Suprapubic skin (tissue), 4 donors: ENCODE measurements at places on chromosomes 16 and 17.

DNA sequence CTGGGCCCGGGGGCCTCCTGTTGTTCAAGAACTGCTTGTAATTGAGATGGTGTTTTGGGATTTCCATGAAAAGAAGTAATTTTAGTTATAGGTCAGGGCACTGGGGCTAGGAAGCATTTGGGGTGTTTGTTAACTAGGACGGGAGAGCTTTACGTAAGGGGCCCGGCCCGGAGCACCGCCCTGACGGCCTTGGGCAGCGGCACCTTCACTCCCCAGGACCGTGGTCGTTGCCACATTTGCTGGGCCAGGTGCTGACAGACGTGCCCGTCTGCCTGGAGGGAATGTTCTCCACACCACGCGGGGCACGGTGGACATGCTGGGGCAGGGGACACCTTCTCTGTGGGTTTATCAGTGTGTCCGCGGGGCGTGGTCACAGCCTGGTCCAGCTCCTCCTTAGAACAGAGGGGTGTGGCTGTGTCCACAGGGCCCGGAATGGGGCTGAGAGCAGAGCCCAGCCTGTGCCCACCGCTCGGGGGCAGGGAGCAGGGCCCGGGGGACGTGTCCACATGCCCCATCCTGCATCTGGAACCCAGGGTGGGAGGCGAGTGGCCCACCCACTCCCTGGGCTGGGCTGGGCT is 57.7 kb downstream of the BAIAP2 start:
- no peak overlapping the region for H3K4me3 ChIP-seq
- H3K4me1 ChIP-seq = peaks cover 100% of the 10 kb centered on the region
- peaks cover 4% of the 10 kb centered on the region for H3K36me3 ChIP-seq
- DNase-seq = no peak
- H3K27ac ChIP-seq = peak overlapping the region; percentile 88

DNA sequence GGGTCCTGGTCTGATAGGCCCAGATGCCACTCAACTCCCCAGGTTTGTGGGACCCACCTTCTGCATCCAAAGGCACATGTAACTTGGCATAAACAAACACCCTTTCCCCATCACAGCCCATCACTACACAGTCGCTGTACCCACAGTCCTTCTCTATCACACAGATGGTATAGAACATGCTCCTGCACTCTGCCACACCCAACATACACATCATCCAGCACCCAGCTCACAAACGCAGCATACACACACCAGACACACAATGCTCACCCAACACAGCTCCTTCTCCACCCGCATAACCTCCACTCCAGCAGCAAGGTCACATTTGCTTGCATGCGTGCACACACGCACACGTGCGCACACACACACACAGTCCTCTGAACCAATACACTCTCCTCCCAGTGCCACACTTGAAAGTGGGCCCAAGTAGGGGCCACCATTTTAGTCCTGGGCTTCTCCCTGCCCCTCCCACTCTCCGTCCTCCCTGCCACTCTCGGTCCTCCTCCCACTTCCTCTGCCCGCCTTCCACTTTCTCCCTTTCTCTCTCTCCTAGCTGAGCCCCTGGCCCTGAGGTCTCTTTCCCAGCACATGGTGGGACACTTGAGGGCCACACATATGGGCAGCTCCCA is 8.5 kb upstream of the TMEM92 start:
- no peaks in the 10 kb centered on the region for H3K27me3 ChIP-seq
- peak; percentile 51 for DNase-seq
- H3K4me1 ChIP-seq = peaks cover 46% of the 10 kb centered on the region
- H3K36me3 ChIP-seq = no peaks in the 10 kb centered on the region

GRCh38 chr16:53207810-53208752 is 153.3 kb downstream of the CHD9 start:
- no peak for DNase-seq
- peaks cover 53% of the 10 kb centered on the region for H3K4me1 ChIP-seq
- no peaks in the 10 kb centered on the region for H3K36me3 ChIP-seq
- H3K27me3 ChIP-seq = no peaks in the 10 kb centered on the region
- H3K27ac ChIP-seq = peak overlapping the region; percentile 92

GRCh38 chr17:42266918-42267766 is 9.0 kb downstream of the STAT5B start:
- no peak overlapping the region for H3K4me3 ChIP-seq
- H3K27me3 ChIP-seq = no peaks in the 10 kb centered on the region
- H3K27ac ChIP-seq = no peak overlapping the region
- peaks cover 4% of the 10 kb centered on the region for H3K4me1 ChIP-seq
- DNase-seq = no peak

DNA sequence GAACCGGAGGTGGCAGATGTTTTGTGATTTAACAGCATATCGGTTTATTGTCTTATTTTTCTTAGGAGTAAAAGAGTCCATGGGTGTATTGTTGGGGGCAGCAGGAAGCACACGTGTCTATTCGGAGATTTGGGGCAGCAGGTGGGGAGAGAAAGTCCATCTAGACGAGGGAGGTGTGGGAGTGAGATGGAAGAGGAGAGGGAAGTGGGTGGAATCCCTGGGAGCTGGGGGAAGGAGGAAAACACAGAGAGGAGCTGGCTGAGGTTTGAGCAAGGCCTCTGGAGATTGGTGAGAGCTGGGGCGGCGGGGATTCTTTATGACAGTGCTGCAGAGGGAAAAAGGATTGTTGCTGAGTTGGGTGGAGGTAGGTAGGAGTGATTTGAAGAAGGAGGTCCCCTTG is 72.1 kb downstream of the PRKCB start:
- no peak for DNase-seq
- H3K27ac ChIP-seq = no peak overlapping the region
- H3K36me3 ChIP-seq = no peaks in the 10 kb centered on the region

DNA sequence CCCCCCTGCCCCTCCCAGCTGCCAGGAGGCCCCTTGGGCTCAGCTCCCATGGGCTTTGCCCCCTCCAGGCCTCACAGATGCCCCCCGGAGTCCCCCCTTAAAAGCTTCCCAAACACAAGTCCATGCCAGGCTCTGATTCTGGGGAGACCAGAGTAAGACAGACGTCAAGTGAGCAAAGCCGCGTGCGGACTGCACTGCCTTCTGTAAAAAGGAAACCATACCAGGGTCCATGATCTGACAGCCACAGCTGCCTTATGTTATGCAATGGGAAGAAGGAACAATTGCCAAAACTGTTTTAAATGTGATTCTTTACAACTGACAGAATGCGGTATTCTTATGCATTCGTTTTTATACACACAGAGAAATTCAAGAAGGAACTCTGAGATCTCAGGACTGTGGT is 17.9 kb upstream of the HEXD start:
- peaks cover 41% of the 10 kb centered on the region for H3K4me1 ChIP-seq
- no peak overlapping the region for H3K4me3 ChIP-seq
- DNase-seq = no peak

DNA sequence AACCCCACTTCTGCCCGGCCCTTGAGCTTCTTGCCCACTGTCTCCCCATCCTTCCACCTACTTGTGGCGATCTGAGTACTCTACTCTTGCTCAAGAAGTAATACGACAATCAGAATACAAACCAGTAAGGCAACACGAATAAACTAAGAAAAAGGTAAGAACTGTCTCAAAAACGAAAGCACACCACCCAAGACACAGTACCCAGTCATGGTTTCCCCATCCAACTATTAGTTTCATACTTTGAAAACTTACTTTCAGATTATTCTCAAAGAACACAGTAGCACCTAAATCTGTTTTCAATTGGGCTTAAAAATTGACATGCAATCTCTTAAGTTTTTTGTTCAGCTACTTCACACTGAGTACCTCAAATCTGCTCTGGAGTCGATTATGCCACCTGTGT is 13.9 kb downstream of the GINS2 start:
- H3K4me1 ChIP-seq = peaks cover 4% of the 10 kb centered on the region
- H3K27me3 ChIP-seq = no peaks in the 10 kb centered on the region
- no peak for DNase-seq
- H3K36me3 ChIP-seq = peaks cover 73% of the 10 kb centered on the region

GRCh38 chr17:60138769-60139437 is 10.9 kb upstream of the CA4 start:
- H3K27me3 ChIP-seq = peaks cover 43% of the 10 kb centered on the region
- DNase-seq = no peak
- H3K27ac ChIP-seq = no peak overlapping the region
- no peak overlapping the region for H3K4me3 ChIP-seq

- H3K27ac ChIP-seq = no peak overlapping the region
- no peaks in the 10 kb centered on the region for H3K27me3 ChIP-seq
- peaks cover 13% of the 10 kb centered on the region for H3K4me1 ChIP-seq
These were observed 151.3 kb upstream of the SOX9 start for GRCh38 chr17:71969500-71969899.
